ENCODE measurements at places on chromosomes 11 and 22. TPM values are rescaled to one million over a fixed set of nuclear protein-coding genes. Genes with fewer than 3 reads are reported as not detected.

Gene PLXNB2
- total RNA-seq: 30.4 TPM

Gene HPS4
- 36.4 TPM for total RNA-seq

Gene TXNRD2
- 21.4 TPM for total RNA-seq

Gene ATG2A
- 23.1 TPM for total RNA-seq

Gene GRM5
- total RNA-seq: not detected

Gene KCNK7
- 0.52 TPM for total RNA-seq

Gene PPFIBP2
- total RNA-seq: 4.2 TPM

Gene AIFM3
- total RNA-seq: not detected

Gene RAG2
- not detected for total RNA-seq

Gene GLB1L3
- total RNA-seq: 10.9 TPM

Measured in activated T-helper 17 cell treated with anti-CD3 and anti-CD28 coated beads, Interleukin-2, amount 50 U/mL, for 72 hours (primary cell).